ENCODE measurements at places on chromosomes 6 and 20.

- DNase-seq = no peak
These were observed 32.2 kb downstream of the COX4I2 start for GRCh38 chr20:31669876-31670275.

- no peak for DNase-seq
These were observed 5.6 kb upstream of the PHACTR3 start for GRCh38 chr20:59598625-59599310.

GRCh38 chr6:15280028-15280427, 34.2 kb downstream of the JARID2 start:
- peak; percentile 85 for DNase-seq

DNA sequence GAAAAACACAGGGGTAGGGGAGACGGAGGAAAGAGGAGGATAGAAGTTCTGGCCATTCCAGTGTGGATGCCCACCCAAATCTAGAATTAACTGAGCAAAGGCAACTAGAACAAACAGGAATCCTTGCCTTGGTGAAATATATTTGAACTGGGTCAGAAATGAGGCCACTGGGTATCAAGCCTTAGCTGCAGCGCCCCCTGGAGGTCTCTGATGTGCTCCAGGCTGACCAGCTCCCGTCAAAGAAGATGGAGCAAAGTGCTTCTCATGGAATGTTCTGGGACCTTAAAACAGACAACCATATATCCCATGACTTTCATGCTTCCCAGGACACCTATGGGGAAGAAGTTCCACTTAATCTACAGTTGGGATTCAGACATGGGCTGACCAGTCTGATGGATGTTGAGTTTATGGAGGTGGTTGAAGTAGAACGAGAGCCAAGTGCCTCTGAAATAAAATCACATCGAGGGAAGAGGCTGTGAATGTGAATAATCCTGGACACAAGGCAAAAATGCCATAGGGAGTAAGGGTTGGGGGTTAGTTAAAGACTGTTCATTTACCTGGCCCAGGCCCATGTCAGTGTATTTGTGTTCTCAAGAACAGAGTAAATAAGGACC, 50.4 kb downstream of the HLA-DPB1 start:
- DNase-seq = no peak

DNA sequence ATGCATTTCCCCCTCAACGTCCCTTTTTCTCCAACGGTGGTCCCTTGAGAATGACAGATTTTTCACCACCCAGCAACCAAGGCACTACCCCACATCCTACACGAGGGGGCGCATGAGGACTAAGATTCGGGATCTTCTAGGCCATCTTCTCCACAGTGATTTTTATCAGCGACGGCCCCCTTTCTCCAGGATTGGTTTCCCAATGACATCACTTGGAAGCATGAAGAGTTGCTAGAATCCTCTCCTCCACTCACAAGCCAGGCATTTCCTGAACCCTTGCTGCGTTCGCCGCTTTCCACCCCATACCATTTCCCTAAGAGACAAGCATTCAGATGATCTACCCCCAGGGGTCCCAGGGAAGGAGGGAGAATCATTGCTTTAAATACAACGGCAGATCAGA, 252.0 kb downstream of the HIVEP2 start:
- DNase-seq = peak; percentile 92

DNA sequence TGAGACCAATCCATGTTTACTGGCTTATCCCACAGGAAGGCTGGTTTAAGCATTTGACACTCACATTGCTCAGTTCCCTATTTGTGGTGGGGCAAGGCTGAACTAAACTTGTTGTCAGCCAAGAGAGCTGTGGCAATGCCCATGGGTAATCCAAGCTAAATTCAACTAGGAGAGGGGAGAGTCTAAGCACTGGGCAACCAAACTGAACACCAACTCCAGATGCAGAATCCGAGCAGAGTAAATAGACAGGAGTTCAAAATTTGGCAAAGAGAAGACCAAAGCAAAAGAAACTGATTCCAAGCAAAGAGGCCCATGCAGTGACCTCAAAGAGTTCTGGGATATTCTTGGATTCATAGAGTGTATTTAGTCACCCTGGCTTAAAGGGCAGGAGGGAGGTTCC, 106.5 kb upstream of the NT5E start:
- DNase-seq = no peak

GRCh38 chr6:83221889-83222479, 28.8 kb downstream of the RWDD2A start:
- peak; percentile 43 for DNase-seq

DNA sequence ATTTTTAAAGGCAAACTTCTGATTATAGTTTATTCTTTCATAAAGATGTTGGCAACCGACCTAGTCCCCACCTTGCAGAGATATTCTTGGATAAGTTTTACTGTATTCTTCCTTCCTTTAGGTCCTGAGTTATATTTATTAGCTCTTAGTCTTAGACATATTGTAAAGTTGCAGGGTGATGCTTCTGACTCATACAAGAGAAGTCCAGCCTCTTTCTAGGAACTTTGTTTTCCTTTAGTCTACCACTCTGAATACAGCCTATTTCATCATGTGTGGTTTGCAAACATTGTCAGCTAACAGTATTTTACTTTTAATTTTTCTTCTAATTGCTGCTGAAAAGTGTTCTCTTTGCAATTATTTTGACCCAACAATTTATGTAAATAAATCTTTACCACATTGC, 686.7 kb downstream of the COL12A1 start:
- DNase-seq = peak; percentile 56

- no peak for DNase-seq
These were observed 144.9 kb upstream of the THBS2 start for GRCh38 chr6:169398342-169399105.

DNA sequence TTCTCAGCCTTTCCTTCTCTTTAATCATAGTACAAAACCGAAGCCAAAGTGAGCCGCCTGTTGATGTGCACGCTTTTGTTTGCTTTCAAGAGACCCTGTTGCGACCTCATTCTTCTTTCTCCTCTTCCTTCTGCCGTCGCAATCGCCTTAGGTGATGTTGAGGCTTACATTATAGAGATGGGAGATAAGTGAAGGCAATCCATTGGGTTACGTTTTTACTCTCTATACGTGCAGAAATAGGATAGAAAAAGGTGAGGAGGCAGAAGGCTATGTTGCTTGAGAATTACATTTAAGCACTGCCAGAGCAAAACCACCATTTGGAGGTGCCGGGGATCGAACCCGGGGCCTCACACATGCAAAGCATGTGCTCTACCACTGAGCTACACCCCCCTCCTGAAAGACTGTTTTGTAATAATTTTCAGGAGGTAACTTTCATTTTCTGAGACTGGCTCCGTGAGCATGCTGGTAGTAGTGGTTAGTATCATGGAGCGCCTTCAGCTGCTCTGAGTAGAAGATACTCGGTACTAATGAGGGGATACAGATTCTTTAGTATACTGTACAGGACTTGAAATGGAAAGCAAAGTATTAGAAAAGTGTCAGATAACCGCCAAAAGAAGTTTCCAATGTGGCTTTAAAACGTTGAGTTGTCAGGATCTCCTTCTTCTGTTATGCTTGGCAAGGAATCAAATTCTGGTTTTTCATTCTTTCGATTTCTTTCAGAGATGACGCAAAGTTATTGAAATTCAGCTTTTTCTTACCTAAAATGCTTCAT, 165.6 kb downstream of the TRIM27 start:
- DNase-seq = peak; percentile 51

- DNase-seq = no peak
These were observed 51.7 kb downstream of the DTD1 start for GRCh38 chr20:18639501-18639979.

DNA sequence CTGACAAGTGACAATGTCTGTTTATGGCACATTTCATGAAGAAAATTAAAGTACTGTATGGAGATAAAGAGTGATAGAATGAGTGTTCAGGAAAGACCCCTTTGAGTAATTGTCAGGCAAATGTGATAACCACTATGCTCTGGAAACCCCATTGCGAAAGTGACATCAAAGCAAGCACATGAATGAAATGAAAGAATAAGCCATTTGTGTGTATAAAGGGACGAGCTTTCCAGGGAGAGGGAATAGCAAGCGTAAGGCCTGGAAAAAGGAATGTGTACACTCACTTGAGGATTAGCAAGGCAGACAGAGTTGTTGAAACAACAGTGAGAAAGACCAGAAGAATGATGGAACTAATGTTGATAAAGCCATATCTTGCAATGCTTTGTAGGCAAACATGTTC, 490.0 kb downstream of the GRIK2 start:
- peak; percentile 4 for DNase-seq

GRCh38 chr6:89859744-89860143, 30.1 kb downstream of the CASP8AP2 start:
- DNase-seq = no peak

- DNase-seq = no peak
These were observed 88.4 kb downstream of the MAFB start for GRCh38 chr20:40600441-40601219.

DNA sequence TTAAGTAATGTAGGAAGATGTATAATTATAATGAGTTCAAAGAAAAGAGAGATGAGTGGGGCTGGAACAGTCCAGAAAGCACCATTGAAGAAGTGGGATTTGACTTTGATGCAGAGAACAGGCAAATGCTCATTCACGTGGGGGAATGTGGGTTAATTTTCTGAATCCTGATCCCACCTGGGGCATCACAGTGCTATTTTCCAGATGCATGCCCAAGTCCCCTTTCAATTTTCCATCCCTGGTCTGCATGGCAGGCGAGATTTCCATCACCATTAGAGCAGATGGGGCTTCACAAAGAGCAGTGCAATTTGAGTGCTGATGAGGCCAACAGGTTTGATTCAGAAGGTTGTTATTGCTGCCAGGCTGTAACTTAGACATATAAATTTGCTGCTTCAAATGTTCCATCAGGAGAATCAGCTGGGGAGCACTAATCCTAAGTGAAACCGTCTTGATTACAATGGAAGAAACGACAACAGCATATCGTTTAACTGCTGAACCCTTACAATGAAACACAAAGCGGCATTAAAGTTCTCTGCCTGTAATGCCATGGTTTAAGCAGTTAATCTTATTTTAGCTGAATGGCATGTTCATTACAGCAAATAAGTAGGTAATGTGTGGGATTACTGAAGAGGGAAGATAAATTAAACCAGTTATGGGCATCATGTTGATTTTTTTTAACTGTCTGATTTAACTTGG, 45.2 kb downstream of the OSTM1 start:
- DNase-seq = no peak

GRCh38 chr6:142861711-142862110, 83.3 kb downstream of the HIVEP2 start:
- no peak for DNase-seq

DNA sequence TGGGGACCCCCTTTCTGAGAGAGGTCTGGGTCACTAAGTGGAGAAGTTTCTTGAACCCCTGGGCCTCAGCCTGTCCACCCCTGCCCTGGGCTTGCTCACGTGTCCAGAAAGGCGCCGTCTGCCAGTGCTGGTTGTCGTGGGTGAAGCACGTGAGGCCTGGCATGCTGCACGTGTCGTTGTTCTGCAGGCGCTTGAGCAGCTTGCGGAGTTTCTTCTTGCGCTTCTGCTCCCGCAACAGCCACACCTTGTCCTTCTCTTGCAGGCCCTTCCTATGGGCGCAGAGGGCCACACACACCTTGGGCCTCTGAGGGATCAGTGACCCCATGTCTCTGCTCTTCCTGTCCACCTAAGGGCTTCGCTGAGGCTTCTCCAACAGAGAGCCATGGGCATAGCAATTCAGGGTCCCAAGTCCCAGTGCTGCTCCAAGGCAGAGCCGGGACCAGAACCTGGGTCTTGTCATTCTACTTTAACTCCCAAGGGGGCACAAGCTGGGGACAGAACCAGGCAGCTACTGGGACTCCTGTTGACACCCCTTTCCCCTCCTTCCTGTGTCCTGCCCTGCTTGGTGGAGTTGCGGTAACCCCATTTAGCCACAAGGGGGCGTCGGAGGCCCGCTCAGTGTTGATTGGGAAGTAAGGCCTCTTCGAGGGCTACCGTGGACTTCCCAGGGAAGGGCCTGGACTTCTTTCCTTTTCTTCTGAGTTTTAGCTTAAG, 121.8 kb downstream of the SULF2 start:
- DNase-seq = peak; percentile 62

- no peak for DNase-seq
These were observed 168.8 kb downstream of the BCAS1 start for GRCh38 chr20:53901497-53902096.
